ENCODE measurements at places on chromosomes 3 and 15.

GRCh38 chr3:134901461-134901860, 106.4 kb downstream of the EPHB1 start:
- no peak for DNase-seq

GRCh38 chr3:128297401-128298138, 144.3 kb downstream of the EEFSEC start:
- no peak for DNase-seq

DNA sequence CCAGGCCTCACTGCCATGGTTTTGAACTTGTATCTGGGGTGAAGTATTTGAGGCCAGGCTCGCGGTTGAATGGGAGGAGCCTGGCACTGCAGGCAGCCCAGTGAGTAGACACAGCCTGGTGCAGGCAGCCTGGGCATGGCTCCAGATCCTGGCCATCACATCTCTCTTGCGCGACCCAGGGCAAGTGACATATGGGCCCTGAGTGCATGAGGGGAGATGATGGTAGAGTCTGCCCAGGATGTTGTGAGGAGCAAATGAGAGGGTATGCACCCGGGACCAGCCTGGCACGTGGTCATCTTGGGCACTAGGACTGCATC, 103.5 kb downstream of the TBC1D2B start:
- DNase-seq: no peak

DNA sequence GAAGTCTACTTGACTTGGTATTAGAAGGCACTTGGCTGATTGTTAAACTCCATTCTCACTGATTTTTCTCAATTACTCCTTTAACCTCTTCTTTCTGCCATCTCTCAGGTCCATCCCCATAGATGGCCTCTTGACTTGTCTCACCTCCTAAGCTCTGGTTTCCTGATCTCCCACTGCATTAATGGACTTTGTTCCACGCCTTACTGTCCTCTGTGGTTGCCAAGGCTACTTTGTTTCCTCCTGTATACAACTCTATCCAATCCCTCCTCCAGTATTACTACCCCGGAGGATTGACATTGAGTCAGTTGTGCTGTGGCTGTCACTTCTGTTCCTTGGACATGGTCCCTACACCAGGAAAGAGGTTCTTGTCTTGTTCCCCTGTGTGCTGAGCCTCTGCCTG, 10.6 kb upstream of the GLCE start:
- DNase-seq: no peak

DNA sequence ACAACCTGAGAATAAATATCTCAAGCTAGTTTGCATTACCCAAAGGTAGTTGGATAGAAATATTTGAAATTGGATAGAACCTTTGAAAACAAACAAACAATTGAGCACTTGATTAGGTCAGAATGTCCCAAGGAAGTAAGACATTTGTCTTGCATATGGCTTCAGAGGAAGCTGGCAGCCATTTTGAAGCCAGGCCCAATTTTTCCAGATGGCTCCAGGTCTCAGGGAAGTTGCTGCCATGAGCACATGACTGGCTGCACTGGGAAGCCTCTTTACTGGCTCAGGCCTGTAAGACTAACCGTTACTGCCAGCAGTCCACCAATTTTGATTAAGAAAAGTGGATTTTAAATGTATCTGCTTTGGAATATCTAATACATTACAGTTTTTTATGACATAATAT, 448.9 kb upstream of the DPH6 start:
- DNase-seq: no peak

GRCh38 chr3:54259636-54260035, 137.3 kb downstream of the CACNA2D3 start:
- no peak for DNase-seq

GRCh38 chr15:25678500-25678855, 184.6 kb downstream of the ATP10A start:
- no peak for DNase-seq

DNA sequence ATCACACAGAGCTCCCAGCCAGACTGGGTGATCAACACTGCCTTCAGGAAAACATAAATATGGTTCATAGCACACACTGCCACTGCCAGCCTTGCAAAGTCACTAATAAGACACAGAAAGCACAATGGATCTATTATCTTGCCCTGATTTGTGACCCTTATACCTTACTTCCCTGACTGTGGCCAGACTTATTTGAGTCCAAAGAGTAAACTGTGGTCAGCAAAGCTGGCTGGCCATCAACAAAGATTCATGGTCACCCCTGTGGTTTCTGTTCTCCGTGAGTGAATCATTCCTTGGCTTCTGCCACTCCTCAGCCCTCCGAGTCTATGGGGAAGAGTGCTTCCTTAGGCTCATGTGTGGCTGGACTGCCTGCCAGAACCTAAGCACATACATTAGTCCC, 437.7 kb downstream of the RAP2B start:
- DNase-seq: no peak

- no peak for DNase-seq
Measured at GRCh38 chr3:99648516-99648915, 10.1 kb downstream of the COL8A1 start.

DNA sequence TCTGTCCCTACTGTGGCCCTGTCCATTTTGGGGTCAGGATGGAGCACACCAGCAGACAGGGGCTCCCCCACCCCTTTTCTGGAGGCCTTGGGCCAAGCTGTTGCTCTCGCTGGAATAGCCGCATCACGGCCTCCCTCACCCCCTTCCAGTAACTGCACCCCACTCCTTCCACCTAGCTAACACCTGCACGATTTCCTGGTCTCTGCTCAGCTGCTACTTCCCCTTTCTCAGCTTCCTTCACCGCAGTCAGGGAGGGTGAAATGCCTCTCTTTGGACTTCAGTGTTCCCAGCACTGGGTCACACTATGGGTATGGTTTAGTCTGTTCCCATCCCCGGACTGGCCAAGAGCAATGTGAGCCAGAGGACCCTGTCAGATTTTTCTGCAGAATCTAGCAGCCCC, 400.2 kb downstream of the MCTP2 start:
- DNase-seq: no peak

DNA sequence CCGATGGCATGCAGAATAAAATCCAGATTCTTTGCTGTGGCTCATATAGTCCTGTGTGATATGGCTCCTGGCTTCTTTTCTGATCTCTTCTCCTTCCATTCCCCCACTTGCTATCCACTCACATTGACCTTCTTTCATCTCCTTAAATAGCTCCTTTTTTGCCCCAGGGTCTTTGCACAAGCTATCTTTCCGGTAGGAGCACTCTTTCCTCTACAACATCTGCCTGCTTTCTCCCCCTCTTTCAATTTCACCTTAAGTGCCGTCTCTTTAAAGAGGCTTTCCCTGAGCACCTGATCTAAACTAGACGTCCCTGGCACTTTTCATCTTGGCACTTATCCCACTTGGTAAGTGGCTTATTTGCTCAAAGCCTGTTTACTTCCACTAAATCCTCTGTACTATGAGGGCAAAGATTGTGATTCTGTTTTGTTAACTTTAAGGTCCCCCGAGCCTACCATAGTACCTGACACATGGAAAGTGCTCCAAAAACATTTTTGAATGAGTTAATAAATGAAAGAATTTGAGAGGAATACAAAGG, 323.3 kb upstream of the TLE3 start:
- DNase-seq: no peak

- DNase-seq: no peak
Measured at GRCh38 chr3:139558351-139559266, 19.1 kb upstream of the RBP1 start.

DNA sequence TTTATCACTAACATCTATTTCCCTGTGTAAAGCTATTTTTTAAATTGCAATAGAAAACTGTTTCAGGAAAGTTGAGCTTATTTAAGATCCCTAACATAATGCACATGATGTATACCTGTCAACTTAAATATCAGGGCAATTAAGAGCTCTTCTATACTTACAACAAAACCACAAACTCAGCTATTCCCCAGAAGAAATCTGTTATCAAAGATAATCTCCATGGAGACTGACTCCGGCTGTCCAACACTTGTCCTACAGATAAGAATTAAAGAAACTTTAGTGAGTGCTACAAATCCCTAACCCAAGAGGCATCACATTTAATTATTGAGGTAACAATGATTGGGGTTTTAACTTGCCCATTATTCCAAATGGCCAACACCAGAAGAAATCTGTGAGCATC, 3.4 kb downstream of the SELENOK start:
- DNase-seq: no peak

- DNase-seq: no peak
Measured at GRCh38 chr15:71880276-71880675, 69.9 kb downstream of the NR2E3 start.

GRCh38 chr3:188208516-188208981, 54.6 kb downstream of the LPP start:
- DNase-seq: no peak

DNA sequence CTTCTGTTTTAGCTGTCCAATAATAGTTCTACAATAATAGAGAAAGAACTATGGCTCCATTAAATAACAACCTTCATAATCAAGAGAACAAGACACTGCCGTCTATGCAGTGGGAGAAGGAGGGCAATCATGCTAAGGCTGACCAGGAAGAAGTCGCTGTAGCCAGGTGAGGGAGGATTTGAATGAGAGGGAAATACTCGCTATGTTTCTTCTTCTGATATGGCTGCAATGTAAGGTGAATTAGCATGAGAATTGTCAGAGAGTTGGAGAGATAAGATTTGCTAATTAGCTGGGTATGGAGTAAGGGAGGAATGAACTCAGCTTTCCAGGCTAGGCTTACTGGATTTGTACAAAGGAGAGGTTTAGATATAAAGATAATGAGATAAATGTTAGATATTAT, 555.4 kb upstream of the ZNF385D start:
- no peak for DNase-seq

GRCh38 chr3:17077606-17078005, 192.9 kb downstream of the PLCL2 start:
- DNase-seq: no peak

- DNase-seq: no peak
Measured at GRCh38 chr15:39969002-39969394, 35.1 kb downstream of the EIF2AK4 start.

GRCh38 chr3:99669879-99670555, 31.6 kb downstream of the COL8A1 start:
- no peak for DNase-seq

- no peak for DNase-seq
Measured at GRCh38 chr3:120017692-120018091, 76.6 kb downstream of the GSK3B start.

DNA sequence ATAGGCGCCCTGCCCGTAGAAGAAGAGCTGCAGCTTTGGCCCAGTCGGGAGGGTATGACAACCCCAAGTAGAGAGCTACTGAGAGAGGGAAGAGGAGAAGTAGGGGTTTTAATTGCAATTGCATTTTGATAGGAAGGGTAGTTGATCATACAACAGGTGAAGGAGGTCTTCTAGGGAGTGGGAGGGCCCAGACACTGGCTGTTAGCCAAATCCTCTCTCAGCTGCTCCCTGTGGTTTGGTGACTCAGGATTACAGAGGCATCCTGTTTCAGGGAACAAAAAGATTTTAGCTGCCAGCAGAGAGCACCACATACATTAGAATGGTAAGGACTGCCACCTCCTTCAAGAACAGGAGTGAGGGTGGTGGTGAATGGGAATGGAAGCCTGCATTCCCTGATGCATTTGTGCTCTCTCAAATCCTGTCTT, 408.9 kb upstream of the THBS1 start:
- no peak for DNase-seq

DNA sequence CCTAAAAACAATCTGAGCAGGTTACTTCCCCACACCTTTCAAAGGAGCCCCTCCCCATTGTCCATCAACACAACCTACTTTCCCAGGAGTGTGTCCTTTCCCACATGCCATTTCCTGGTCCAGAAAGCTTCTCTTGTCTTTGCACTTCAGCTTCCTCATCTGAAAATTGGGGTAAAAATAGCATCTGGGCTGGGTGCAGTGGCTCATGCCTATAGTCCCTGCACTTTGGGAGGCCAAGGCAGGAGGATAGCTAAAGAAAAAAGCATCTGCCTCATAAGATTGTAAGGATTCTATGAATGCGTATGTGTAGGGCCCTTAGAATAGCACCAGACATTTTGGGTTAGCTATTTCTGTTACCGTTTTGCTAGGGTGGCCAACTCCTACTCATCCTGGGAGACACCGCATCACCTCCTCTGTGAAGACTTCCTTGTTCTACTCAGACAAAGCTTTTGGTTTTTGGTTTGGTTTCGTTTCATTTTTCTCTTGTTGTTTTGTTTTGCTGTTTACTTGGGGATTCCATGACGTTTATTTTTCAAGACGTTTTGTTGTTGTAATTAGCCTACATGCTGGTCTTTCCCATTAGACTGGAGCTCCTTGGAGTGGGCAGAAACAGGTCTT, 224.4 kb upstream of the TLE3 start:
- no peak for DNase-seq

DNA sequence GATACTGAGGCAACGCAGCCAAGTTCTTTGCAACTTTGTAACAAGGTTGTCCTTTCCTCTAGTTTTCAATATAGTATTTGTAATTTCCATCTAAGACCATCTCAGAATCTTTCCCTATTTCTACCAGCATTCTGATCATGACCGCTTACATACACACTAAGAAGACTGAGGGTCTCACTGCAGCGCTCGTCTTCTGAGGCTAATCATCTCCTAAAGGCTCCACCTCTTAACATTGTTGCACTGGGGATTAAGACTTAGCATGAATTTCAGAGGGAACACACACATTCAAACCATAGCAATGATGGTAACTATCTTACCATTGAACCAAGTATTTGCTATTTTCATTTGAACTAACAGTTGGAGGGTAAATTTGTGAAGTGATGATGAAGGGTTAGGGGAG, 463.3 kb upstream of the CCDC54 start:
- DNase-seq: no peak

DNA sequence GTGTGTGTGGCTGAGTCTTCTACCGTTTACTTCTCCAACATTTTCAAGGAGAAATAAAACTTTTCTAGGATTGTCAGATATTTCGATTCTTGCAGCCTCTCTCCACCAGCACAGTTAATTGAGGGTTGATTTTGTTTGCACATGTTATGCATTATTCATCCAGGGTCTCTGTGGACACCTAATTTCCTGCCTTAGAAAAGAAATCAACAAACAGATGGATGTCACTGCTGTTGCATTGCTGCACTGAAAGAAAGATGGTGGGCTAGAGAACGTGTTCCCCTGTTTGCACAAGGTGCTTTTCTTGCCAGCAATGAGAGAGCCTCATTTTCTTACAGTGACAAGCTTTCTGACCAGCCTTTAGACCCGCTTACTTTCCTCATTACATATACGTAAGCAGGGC, 150.0 kb downstream of the CLSTN2 start:
- DNase-seq: no peak

- DNase-seq: no peak
Measured at GRCh38 chr15:81043935-81044575, 43.3 kb downstream of the TLNRD1 start.

DNA sequence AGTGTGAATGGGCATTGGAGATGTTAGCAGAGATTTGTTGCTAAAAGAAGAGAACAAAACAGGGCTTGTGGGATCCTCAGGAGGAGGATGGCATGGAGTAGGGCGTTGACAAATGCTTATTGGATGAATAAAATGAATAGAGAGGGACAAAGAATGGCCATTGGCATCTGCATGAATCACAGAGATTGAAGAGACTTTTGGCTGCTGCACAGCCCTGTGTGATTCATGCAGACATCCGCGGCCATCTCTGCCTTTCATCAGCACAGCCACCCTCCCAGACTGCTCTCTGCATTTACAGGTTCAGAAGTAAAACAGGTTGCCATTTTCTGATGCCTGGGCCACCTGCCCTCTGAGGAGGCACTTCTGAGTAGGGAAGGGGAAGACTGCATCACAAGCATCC, 397.9 kb downstream of the EPHB1 start:
- no peak for DNase-seq

- no peak for DNase-seq
Measured at GRCh38 chr3:69560818-69561217, 174.9 kb upstream of the FRMD4B start.

Data from stimulated activated CD8-positive, alpha-beta memory T cell treated with anti-CD3 and anti-CD28 coated beads, Interleukin-4, amount 100 ng/mL, for 4 hours (primary cell).